Non-pigmented ciliary epithelial cell (primary cell): ENCODE measurements at places on chromosomes 3 and 15.

GRCh38 chr15:57861815-57862586 lies 155.5 kb downstream of the POLR2M start:
- DNase-seq, result peak; percentile 46

- no peak for DNase-seq
Observed at GRCh38 chr3:20916951-20917606, 731.1 kb upstream of the SGO1 start.

GRCh38 chr15:52546031-52546751 lies 17.5 kb upstream of the MYO5A start:
- DNase-seq, result no peak

DNA sequence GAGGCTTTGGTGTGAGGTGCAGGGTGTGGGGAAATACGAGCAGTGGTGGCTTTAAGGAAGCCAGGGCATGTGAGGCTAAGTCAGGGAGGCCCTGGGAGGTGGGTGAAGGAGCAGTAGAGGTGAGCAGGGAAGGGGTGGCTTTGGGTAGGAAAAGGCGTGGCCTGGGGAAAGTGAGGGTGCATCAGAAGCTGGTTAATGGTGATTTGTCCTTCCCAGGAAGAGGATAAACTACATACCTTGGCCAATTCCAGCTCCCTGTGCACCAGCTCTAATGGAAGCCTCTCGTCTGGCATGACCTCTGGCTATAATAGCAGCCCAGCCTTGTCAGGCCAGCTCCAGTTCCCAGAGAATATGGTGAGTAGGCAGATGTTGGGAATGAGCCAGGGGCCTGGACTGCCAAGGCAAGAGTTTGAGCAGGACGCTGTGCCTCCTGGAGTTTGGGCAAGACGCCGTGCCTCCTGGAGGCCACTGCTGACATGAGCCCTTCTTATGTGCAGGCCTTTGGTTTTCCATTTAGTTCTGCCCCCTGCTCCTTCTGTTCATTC lies 41.3 kb downstream of the CDAN1 start:
- DNase-seq, result no peak

DNA sequence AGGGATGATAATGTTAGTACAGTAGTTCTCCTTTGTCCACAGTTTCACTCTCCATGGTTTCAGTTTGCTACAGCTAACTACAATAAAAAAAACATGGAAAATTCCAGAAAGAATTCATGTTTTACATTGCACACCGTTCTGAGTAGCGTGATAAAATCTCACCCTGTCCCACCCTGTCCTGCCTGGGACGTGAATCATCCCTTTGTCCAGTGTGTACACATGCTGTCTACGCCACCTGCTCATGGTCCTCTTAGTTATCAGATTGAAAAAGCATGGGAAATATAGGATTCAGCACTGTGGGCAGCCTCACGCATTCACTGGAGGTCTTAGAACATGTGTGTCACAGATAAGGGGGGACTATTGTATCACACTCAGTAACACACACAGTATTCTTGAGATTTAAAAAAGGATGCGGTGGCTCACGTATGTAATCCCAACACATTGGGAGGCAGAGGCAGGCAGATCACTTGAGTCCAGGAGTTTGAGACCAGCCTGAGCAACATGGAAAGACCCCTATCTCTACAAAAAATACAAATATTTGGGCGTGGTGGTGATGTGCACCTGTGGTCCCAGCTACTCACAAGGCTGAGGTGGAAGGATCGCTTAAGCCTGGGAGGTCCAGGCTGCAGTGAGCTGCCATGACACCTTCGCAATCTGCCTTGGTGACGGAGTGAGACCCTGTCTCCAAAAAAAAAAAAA lies 8.7 kb upstream of the FLNB start:
- no peak for DNase-seq

- no peak for DNase-seq
Observed at GRCh38 chr3:188283347-188283746, 129.4 kb downstream of the LPP start.

GRCh38 chr15:81427176-81427575 lies 53.2 kb upstream of the TMC3 start:
- no peak for DNase-seq

DNA sequence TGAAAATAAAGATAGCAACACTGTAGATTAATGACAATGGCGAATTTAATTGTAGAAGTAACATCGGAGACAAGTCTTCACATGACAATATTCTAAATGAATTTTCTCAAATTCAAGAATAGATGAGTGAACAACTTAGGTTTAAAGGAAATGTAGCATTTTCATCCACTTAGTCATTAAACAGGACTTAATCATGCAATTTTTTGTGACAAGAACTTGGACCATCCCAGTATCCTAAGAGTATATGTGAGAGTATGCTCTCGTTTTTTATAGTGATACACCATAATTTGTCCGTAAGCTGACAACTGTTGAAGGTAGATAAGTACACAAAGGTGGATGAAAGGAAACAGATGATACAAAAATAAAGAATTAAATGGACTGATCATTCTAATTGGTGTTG lies 81.5 kb downstream of the DLG1 start:
- no peak for DNase-seq

- no peak for DNase-seq
Observed at GRCh38 chr3:3783696-3784095, 15.5 kb upstream of the LRRN1 start.

DNA sequence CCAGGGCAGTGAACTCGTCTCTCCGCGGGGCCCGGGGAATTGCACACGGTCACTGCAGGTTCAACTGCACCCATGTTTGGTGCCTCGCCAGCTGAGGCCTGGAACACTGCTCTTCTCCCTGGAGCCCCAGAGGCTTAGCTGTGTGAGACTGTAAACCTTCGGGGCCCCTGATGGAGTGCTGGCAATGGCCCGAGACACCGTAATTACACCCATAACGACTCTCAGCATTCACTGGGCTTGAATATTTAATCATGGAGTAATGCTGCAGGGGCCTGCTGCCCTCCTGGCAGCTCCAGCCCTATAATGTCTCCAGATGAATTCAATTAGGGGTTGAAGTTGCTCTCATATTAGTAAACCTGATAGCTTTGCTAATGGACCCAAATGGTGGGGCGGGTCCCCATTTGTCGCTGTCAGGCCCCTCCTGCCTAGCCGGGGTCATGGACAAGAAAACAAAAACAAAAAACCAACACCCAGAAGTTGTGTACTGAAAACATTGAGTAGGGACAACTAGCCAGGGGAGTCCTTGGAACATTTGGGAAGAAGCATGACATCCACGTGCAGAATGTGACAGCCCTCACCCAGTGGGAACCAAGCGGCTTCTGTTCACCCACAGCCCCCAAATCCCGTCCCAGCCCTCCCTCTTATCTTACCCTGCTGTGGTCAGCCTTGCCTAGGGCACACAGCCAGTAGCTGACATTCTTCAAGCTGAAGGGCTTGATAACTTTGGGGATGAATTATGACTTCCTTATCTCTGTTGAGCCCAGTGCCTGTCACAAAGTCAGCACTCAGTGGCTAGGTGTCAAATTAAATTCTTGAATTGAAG lies 74.3 kb upstream of the SCN5A start:
- DNase-seq, result no peak

- DNase-seq, result no peak
Observed at GRCh38 chr15:33443708-33444107, 132.9 kb downstream of the RYR3 start.

- no peak for DNase-seq
Observed at GRCh38 chr3:128613083-128613829, 37.4 kb downstream of the RPN1 start.

GRCh38 chr3:71511446-71511845 lies 72.1 kb downstream of the FOXP1 start:
- no peak for DNase-seq

- no peak for DNase-seq
Observed at GRCh38 chr3:151178208-151178845, 24.7 kb downstream of the GPR171 start.

- DNase-seq, result no peak
Observed at GRCh38 chr3:39281533-39281932, 1.7 kb upstream of the CX3CR1 start.

DNA sequence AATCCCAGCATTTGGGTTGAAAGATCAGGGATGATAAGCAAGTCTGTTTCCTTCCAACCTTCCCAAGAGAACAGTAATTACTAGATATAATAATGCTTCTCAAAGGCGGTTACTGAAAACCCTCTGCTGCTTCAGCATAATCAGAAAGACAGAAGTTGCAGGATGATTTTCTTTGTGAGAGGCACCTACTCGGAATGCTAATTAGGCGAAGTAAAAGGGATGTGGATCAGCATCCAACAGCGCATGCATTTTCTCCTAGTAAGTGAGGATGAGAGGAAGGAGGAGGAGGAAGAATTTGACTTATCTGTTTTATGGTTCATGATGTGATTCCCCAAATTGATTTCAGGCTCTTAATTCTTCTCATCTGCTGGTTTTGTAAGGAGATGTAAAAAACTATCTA lies 118.0 kb downstream of the CACNA2D3 start:
- DNase-seq, result no peak

DNA sequence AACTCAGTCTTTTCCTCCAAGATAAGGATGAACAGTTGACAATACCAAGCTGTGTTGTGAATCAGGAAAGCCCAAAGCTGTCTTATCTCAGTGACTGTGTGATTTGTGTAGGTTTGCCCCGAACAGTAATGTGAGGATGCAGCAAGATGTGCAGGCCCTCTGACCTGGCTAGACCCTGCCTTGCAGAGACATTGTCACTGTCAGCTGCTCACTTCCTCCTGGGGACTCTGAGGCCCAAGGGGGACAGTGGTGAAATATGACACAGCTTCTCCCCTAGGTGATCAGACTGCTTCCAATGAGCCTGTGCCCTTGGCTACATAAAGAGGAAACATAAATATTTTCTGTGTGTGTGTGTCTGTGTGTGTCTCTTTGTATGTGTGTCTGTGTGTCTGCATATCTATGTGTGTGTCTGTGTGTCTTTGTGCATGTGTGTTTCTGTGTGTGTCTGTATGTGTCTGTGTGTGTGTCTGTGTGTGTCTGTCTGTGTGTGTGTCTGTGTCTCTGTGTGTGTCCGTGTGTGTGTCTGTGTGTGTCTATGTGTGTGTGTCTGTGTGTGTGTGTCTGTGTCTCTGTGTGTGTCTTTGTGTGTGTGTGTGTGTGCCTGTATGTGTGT lies 21.7 kb downstream of the LRRK1 start:
- no peak for DNase-seq

- no peak for DNase-seq
Observed at GRCh38 chr3:107211608-107212007, 165.6 kb upstream of the CCDC54 start.

GRCh38 chr3:12974334-12974733 lies 98.9 kb downstream of the IQSEC1 start:
- no peak for DNase-seq

GRCh38 chr3:195701042-195701915 lies 19.5 kb upstream of the MUC20 start:
- no peak for DNase-seq

DNA sequence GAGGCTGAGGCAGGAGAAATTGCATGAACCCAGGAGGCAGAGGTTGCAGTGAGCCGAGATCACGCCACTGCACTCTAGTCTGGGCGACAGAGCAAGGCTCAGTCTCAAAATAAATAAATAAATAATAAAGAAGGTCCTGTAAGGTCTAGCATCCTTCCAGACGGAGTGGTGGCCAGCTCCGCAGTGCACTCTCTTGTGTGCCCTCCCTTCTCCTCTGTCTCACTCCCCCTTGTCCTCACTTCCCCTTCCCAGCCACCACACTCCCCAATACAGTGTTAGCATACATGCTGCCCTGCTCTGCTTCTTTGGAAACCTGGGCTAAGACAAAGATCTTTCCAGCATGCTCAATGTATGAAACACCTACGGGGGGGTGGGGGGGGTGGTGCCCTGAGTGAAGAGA lies 3.4 kb upstream of the CLN6 start:
- DNase-seq, result no peak

DNA sequence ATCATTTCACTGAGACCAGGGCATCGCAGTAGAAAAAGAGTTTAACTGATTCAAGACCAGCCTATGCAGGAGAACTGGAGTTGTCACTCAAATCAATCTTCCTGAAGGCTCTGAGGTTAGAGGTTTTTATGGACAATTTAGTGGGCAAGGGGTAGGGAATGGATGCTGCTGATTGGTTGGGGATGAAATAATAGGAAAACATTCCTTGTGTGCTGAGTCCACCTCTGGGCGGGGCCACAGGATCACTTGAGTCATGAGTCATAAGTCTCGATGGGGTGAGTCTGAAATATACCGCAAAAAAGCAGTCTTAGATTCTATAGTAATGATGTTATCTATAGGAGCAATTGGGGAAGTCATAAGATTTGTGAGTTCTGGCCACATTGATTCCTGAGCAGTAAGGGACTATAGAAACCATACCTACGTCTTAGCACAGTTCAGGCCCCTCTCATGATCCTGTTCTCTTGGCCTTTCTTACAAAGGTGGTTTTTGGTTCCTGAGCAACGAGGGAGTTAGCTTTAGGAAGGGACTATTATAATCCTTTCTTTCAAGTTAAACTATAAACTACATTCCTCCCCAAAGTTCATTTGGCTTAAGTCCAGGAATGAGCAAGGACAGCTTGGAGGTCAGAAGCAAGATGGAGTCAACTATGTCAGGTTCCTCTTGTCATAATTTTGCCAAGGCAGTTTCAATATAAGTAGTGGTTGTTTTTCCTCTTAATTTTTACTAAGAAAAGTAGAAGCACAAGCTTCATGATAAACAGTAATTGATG lies 2.7 kb upstream of the OPA1 start:
- peak; percentile 75 for DNase-seq

GRCh38 chr3:98827221-98827920 lies 64.2 kb downstream of the ST3GAL6 start:
- DNase-seq, result no peak

- DNase-seq, result no peak
Observed at GRCh38 chr3:107767897-107768605, 245.3 kb downstream of the BBX start.

- DNase-seq, result no peak
Observed at GRCh38 chr15:76996076-76996525, 1.2 kb downstream of the PSTPIP1 start.

DNA sequence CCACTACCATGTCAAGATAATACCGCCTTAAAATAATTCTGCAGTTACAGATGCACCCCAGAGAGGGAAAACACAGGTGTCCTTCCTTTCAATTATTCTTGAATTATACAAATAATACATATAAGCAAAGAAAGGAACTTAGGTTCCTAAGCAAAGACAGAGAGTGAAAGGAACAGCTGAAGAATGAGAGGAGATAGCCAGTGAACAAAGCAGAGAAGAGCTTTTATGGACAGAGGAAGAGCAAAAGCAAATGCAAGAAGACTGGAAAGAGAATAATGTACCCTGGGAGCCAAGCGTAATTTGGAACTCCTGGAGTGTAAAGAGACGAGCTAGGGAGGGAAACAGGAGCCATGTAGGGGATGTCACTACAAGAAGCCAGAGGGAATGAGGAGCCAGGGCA lies 21.7 kb downstream of the GPR176 start:
- DNase-seq, result no peak
